ENCODE measurements at places on chromosomes 13 and 19.

DNA sequence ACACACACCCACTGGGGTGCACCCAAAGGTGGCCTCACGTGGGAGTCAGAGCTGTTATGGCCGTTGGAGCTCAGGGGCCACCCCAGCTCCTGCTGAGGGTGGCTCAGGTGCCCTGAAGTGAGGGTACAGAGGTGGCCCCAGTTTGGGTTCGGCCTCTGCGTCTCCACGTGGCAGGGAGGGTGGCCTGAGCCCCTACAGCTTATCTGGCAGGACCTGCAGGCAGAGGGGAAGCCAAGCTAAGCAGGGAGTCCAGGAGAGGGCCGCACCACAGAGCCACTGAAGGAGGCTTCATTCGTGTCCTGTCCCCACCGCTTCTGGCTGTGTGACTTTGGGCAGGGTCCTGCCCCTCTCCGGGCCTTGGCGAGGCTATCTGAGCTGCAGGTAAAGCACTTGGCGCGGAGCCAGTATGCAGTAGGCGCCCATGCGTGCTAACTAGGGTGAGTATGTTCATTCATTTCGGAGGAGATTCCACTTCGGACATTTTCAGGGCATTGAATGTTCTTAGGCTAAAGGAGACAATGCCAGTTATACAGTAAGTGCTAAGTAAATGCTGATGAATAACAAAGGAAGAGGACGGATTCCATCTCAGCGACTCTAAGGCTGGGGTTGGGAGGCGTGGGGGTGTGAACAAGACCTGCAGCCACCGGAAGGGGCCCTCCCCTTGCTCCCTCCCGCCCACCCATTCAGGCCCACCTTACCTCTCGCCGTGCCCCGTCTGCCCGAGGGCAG lies 4.9 kb downstream of the REX1BD start:
- no peak for DNase-seq

DNA sequence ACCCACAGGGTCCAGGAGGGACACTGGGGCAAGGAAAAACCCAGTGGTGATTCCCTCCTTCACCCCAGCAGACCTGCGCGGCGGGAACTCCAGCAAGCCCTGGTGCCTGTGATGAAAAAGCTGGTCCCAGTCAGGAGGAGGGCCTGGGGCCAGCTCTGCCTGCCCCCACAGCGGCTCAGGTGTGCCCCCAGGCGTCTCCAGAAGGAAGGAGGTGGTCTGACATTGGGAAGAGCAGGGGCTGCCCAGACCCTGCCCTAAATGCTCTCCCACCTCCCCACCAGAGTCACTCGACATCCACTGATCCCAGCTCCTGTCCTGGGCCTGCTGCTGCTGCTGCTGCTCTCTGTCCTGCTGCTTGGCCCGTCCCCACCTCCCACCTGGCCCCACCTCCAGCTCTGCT lies 6.2 kb downstream of the PTH2 start:
- no peak for DNase-seq

- no peak for DNase-seq
Observed at GRCh38 chr19:19096641-19097627, 33.1 kb downstream of the SLC25A42 start.

GRCh38 chr19:16773259-16773658 lies 53.6 kb downstream of the NWD1 start:
- no peak for DNase-seq

DNA sequence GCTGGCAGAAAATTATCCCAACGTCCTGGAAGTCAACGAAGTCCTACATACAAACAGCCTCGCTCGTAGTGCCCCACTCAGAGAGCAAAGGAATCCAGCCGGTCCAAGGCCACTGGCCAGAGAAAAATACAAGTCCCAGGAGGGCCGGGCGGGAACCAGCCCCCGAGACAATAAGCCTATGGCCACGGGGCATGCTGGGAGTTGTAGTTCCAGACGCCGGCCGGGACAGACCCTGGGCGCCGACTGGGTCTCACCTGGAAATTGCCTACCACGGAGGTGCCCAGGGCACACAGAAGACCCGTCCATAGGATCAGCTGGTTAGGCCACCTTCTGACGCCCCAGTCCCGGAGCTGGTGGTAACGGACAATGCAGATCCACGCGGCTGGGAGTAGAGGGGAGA lies 5.4 kb downstream of the TMEM150B start:
- no peak for DNase-seq

DNA sequence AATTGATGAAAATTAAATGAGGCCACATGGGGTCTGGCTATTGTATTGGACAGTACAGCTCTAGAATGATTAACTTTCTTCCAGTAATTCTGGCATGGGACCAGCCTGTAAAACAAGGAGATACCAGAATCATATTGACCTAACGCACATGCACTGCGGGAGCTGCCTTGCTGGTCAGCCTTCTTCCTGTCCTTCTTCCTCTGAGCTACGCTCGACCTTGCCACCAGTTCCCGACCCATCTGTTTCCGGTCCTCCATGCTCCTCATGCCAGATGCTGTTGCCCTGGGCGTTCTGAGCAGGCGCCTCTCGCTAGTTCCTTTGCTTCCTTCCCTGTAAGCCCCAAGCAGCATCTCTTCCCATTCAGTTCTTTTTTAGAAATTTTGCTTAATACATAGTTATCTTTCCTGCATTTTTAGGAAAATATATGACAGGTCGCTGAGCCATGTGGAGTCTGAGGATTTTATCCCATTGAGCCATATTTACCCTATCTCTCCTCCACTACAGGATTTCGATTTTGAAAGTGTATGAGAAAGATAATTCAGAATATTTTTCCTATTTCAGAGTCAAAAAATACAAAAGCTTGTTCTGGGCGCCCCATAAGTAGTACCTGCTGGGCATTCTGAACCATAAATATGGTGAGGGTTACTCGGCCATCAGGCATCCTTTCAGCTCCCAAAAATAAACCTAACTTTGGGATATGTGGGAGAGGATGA lies 38.6 kb downstream of the TNFRSF19 start:
- DNase-seq, result no peak

- DNase-seq, result peak; percentile 46
Observed at GRCh38 chr19:5974721-5975387, 3.1 kb downstream of the RANBP3 start.

DNA sequence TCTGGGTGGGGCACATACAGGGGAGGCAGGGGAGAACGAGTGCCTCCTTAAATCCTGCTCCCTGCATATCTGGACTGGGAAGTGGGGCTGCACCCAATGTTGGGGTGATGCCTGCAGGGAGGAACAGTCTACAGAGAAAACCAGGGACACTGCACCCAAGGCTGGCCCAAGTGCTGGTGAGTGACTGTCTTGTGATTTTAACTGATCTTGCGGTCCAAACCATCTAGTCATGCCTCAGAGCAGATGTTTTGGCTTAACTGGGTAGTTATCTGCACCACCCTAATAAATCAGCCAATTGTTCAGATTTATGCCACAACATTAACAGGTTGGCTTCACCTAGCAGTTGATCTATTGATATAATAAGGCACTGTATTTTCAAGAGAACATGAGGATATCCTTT lies 219.2 kb upstream of the IRS2 start:
- no peak for DNase-seq

GRCh38 chr13:40205771-40206240 lies 460.6 kb downstream of the FOXO1 start:
- DNase-seq, result no peak

GRCh38 chr19:13834244-13835069 lies 39.2 kb downstream of the ZSWIM4 start:
- DNase-seq, result no peak

DNA sequence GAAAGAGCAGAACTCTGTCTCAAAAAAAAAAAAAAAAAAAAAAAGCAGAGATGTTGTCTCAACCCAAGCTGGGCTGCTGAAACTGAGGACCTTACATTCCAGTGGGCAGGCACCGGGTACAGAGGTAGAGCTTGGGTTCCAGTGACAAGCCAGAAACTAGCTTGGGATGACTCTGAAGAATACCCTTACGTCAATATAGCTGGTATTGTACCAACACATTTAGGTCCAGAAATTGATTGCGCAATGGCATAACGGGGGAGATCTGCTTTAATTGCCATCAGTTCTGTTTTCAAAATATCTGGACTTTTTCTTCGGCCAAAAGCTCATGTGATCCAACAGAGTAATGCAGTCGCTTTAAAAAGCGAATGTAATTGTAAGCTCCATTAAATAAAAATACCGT lies 103.1 kb upstream of the UBL3 start:
- no peak for DNase-seq

DNA sequence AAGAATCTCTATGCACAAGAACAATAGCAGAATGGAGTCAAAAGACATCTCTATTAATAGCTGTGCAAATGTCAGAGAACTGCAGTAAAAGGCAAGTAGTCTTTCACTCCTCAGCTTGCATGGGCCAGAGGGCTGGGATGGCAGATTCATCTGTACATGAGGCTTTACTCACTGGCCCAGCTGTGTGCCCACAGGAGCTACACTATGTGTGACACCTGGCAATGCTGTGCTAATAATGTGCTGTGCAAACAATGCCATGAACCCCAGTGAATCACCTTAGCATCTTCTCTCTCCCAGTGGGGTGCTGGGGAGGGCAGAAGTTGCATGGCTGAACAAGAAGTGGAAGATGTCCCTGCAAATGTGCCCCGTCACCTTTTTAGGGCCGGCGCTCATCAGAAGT lies 73.1 kb downstream of the KL start:
- DNase-seq, result no peak

DNA sequence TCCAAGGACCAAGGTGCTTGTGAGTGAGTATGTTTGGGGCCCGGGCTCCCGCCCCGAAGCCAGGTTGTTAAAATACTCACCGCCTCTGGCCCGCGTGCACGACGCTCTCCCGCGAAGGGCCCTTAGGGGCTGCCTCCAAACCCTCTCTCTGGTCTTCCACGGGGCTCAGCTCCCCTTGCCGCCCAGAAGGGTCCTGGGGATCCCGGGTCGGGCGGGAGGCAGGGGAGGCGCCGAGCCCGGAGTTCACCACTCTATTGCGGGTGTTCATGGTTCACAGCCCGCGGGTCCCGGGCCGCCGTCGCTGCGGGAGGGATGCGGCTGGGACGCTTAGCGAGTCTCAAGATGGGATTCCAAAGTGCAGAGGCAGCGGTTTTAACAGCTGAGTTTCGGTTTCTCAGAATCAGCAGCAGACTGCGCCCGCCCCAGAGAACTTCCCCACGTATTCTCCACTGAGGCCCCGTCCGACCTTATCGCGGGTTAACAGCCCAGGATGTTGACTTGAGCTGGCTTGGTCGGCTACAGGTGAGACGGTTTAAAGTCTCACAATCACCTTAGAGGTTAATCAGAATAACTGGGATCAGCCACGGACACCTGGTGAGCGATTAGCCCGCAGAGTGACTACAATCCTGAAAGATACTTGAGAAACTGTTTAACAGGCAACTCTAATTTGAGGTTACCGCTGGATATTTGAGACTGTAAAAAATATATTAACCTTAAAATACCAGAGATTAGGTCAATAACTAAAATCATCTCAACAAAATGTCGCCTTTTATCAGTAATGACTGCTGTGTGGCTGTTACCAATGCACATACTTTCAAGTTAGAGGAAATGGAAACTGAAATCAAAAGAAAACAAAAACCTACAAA lies at the start of gene EPSTI1:
TSS of gene EPSTI1 (minus strand) at position 344 of the 866 bp plus-strand sequence. CDS start at position 268, 76 bp downstream.
- peak; percentile 80 for DNase-seq

DNA sequence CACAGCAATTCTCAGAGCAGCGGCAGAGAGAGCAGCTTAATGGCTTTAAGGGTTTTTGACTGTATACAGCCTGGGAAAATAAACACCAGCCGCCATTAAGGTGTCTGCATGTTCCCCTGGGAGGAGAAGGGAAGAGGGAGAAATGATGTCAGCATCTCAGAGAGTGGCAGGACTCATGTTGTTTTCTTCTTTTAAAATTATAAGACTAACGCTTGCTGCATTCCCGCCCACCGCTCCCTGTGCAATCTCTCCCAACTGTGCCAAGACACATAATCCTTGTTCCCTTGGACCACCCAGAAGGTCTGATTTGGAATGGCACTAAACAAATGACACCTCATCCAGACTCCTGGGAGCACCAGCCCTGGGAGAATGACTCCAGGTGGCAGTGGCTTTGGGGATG lies 27.7 kb upstream of the FAM216B start:
- no peak for DNase-seq

Data from CD4-positive, alpha-beta T cell treated with Interleukin-12 subunit alpha and Interleukin-12 subunit beta, for 1 hour (primary cell).